ENCODE measurements at places on chromosomes 16 and 17.

DNA sequence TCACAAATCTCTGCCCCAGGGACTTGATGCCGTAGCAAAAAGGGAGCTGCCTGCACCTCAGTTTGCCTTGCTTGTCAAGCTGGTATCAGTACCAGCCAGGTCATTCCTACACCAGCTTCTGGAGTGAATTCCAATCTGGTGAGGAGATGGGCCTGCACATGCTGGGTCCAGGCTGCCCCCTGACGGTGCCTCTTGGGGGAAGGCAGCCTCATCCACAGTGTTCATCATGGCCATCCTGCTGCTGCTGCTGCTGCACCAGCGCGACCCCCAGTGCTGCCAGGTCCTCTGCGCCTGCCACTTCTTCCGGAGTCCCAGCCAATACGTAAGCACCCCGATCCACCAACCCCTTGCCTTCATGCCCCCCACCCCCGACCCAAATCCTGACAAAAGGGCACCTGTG lies 8.3 kb downstream of the MRPL27 start:
- DNase-seq: no peak

GRCh38 chr17:65254166-65254565 lies 117.0 kb downstream of the RGS9 start:
- DNase-seq: no peak

DNA sequence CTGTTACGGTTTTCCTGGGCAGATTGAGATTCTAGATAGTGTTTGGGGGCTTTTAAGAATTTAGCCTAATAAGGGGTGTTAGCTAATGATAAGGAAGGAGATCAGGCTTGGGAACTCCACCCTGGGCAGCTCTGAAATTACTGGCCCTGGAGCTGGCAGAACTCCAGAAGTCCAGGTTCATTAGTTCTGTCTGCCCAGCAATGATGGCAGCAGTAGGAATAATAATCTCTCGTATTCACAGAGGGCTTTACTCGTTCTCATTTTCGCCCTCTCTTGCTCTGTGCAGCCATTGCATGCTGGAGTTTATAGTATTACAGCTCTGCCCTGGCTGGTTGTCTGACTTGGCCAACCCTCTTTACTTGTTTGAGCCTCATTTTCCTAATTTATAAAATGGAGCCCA lies 216.0 kb downstream of the HAPSTR1 start:
- DNase-seq: no peak

- DNase-seq: no peak
Measured at GRCh38 chr16:51268237-51268636, 117.2 kb upstream of the SALL1 start.
